ENCODE measurements at places on chromosomes 1 and 21.

GRCh38 chr1:208631506-208631905 is 387.3 kb upstream of the PLXNA2 start:
- DNase-seq: no peak

DNA sequence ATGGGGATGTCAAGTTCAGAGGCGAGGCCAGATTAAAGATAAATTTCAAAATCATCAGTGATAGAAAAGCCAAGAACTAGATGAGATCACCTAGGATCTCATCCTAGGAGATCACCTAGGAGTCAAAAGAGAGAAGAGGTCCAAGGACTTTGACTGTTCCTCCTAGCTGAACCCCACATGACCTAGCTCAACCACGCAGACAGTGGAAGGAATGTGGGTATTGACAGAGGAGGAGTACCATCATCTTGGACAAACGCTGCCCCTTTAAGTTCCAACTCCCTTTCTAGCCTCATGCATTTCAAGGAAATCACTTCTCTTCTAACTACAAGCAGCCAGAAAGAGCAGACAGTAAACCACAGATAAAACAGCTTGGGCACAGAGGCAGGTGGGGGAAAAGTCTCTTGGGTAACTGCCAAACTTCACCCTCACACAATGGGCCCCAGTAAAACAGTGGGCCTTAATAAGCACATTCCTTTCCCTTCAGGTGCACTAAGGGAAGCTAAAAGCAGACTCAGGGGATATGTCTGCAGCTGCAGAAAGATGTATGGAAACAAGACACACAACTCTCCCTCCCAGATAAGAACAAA is 12.5 kb upstream of the FAM76A start:
- DNase-seq: no peak

DNA sequence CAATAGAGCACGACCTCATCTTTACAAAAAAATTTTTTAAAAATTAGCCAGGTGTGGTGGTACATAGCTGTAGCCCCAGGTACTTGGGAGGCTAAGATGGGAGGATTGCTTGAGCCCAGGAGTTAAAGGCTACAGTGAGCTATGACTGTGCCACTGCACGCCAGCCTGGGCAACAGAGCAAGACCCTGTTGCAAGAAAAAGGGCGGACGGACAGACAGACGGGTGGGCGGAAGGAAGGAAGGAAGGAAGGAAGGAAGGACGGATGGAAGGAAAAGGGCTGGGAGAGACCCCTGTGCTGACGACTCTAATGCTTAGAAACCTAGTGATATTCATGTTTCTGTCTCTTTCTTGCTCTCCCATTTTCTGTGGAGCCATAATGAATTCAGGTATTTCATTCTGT is 14.4 kb downstream of the PI4KB start:
- DNase-seq: no peak

- DNase-seq: no peak
These were observed 153.5 kb downstream of the RERE start for GRCh38 chr1:8663915-8664329.

GRCh38 chr1:232472485-232473041 is 157.4 kb downstream of the SIPA1L2 start:
- DNase-seq: no peak

DNA sequence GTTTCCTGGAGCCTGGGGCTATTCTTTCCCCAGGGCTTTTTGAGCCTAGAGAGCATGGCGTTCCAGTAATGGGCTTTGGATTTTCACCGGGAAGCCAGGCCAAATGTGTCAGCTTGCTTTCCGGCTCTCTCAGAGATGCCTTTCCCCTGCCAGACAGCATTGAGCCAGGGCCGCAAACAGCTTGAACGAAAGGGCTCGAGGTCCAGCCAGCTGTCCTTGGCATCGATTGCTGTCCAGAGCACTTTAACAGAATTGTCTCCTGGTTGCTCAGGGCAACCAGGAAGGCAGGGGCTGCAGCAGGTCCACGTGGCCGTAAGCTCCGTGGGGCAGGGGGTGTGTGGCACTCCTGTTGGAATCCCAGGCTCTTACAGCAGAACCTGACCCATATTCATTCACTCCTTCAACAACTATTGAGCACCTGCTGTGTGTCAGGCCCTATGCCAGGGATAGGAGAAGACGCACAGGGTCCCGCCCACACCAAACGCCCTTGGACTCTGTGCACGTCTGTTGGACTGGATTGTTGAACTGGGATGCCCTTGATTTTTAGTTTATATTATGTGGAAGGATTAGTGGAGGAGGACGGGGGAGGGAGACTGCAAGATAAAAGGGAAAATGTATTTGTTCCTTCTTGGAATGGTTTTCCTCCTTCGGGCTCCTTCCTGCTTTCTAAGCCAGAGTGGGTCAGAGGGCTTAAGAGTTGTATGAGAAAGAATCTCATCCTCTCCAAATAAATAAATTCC is 38.7 kb upstream of the EFHD2 start:
- DNase-seq: no peak

DNA sequence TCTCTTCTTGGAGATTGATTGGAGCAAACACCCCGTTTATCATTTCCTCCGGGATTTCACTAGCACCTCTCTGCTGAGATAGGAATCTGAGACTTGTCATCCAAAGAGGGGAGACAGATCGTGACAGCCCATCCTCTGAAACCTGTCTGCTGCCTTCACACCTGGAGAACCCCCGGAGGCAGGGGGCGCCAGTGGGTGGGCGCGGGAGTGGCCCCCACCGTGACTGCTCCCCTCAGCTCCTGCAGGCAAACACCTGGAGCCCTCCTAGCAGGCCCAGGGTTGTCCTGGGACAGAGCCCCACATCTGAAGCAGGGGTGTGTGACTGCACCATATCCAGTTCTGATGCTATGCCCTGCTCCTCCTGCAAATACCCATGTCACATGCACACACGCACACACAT is 209.5 kb upstream of the POU3F1 start:
- no peak for DNase-seq
